ENCODE measurements at places on chromosomes 6 and 20. TPM values are rescaled to one million over a fixed set of nuclear protein-coding genes. Genes with fewer than 3 reads are reported as not detected.

The C6orf58 gene
- not detected for total RNA-seq

GRCh38 chr20:3521852-3522740, 51.3 kb downstream of the ATRN start:
- no peak for DNase-seq

DNA sequence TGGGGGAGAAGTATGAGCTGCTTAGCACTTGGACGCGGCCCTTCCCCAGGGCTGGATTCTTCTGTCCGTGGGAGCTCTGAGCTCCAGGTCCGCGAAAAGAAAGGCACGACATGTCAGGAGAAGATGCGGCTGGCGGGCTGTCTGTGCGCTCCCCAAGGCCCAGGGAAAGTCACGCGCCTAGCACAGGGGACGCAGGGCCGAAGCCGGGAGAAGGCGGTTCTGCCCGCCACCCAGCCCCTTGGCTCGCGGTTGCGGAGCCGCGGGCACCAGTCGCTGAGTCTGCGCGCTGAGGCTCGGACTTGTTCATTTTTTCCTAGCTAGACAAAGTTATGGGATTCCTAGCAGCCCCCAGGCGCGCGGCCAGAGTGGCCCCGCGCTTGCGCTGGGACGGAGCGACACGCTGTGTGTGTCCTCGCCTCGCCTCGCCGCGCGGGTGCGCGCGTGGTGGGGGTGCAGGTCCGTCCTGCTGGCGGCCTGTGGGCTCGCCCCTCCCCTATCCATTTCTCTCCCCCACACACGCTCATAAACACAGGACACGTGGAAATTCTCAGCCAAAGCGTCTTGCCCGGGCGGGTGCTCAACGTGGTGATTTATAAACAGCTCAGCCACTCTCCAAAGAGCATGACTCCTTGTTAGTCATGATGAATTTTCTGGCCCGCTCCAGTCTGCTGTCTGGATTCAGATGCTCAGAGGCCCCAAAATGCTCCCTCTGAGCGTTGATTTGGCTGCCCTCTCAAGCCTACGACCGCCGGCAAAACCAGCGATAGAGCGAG, 1.9 kb upstream of the POU3F2 start:
- no peak for DNase-seq

- no peak for DNase-seq
These were observed 18.5 kb downstream of the RNF144B start for GRCh38 chr6:18405477-18406293.

DNA sequence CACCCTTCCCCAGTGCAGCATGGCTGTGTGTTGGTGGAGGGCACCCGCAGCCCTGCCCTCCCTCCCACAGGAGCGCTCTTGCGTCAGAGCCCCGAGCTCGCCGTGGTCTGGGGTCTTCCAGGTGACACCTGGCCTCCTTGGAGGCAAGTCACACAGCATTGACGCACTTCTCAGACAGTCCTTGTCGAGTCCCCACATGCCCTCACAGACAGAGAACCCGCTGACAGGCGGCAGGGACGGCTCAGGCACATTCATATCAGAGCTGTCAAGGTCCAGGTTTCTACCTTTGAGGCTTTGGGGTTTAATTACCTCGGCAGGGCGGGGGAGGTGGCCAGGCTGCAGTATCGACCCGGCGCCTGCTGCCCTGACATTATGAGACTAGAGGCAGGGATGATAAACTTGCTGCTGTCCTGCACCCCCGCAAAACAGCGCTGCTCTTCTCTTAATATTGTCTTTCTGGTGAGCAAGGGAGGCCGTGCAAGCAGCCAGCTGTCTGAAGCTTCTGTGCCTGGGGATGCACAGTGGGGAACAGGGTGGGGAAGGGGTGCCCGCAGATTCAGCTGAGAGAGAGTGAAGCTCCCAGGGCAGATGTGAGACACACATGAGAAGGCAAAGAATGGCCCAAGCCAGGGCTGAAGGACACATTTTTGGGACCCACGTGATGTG, 4.7 kb downstream of the NPEPL1 start:
- DNase-seq = no peak

GRCh38 chr6:3230256-3230882, 2.9 kb upstream of the TUBB2B start:
- no peak for DNase-seq

DNA sequence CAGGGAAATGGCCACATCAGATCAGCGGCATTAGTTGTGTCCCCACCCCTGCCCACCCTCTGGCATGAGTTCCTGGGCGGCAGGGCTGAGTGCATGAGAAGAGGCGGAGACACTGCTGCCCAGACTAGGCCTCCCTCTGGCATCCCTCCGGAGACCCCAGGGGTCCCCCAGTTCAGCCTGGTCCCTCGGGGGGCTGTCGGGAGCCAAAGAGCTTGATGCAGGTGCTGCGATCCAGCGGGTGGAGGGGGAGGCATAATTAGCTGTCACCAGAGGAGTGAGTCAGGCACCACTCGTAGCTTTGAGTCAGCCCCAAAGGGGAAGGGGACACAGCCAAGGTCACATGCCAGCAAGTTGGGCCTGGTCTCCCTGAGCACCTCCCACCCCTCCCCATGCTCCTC, 34.5 kb downstream of the DLGAP4 start:
- DNase-seq = no peak

The SNHG17 gene
- total RNA-seq = 310 TPM

- no peak for DNase-seq
These were observed 12.4 kb downstream of the MDGA1 start for GRCh38 chr6:37685261-37685660.

DNA sequence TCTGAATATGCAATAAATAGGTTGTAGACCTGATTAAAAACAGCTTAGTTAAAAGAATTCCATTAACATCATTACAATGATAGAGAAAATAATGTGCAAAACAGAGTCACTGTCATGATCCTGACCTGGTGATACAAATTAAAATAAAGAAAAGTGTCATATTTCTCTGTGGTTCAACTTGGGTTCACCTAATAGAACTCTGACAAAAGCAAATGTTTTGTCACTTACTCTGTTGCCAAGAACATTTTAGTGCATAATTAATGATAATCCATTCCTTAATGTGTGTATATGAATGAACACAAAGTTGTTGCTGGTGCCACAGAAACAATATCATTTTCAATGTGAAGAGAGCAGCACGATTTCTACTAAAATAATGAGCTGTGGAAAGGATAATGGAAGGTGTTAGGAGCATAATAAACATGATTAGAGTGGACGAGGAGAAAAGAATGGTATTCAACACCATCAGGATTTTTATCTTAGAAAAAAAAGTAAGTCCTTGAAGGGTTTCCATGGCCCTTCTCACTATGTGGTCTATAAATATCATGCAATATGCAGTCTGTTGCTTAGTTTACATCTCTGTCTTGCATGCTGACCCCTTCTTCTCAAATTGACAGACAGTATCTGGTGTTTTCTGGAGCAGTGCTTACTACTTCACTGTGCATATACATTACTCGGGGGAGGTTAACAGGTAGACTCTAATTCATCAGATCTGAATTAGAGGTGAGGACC, 656.6 kb upstream of the MMS22L start:
- DNase-seq = no peak
